ENCODE measurements at places on chromosomes 3 and 15.

- peak; percentile 84 for ATAC-seq
Observed at GRCh38 chr3:157532529-157533297, 29.5 kb upstream of the VEPH1 start.

DNA sequence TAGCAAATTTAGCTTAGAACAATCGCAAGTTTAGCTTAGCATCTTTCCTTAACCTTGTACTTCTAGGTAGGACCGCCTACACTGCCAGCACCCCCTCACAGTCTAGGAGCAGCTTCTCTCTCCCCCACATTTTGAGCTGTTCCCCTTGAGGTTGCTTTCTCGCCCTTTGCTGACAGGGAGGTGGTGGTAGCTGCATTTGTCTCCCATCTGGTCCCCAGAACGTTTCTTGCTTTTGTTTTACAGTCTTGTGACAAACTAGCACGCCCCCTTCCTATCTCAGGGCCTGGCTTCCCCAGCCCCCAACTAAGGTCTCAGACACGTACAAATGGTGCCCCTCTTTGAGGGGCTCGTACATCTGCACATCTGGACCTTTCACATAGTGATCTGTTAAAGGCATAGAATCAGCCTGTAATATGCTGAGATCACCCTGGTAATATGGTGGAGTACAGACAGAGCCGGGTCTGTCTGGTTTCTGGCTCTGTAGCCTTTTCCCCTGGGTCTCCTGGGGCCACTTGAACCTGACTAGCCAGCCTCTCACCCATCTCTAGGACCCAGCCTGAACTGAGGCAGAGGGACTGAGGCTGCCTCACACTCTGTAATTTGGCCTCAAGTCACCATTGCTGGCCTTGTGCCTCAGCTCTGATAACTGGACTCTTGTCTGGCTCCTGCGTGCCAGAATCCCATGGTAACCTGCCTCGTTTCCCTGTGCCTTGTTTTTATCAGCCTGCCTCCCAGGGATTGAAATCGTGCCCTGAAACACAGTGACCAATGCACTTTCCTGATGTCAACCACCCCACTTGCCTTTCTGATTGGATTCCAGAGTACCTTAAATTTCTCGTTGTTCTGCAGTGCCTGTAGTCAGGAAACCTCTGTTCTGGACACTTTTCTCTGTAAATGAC is 27.7 kb downstream of the CRTC3 start:
- peak; percentile 22 for ATAC-seq

DNA sequence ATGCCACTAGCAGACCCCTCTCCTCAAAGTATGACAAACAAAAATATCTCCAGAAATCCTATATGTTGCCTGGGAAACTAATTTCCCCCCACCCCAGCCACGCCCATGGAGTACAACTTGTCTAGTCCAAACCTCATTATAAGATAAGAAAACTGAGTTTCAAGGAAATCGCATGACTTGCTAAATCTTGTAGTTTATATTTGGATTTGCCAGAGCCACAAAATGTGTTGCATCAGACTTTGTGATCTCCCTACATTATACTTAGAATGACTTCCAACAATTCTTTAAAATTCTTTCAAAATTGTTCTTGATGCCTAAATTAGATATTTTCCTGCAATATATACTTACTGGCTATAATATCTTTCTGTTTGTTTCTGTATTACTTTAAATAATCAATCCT is 1034.4 kb downstream of the IGSF11 start:
- ATAC-seq: no peak

- ATAC-seq: no peak
Observed at GRCh38 chr3:121431726-121432517, 113.9 kb downstream of the POLQ start.

GRCh38 chr3:154791611-154792010 is 288.5 kb upstream of the MME start:
- ATAC-seq: no peak

Data from esophagus mucosa (tissue), 1 donor.